Stimulated activated CD4-positive, alpha-beta T cell treated with anti-CD3 and anti-CD28 coated beads, Interleukin-12 subunit alpha, Interleukin-12 subunit beta, amount 100 ng/mL, for 24 hours (primary cell): ENCODE measurements at places on chromosomes 11 and 22.

DNA sequence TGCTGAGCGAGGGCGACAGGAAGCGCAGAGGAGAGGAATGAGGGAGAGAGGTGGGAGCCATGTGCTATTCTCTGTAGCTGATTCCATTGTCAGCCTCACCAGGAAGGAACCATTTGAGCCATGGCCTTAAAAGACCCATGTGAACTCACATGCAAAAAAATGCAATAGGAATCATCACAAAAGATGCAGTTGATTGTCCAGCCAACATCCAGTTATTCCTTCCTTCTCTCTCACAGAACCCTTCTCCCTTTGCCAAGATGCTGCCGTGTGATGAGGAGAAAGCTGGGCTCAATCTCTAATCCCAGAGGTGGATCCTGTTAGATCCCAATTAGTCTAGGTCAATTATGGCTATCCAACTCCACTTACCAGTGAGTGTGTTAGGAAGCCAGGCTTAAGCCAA lies 58.2 kb upstream of the RRAS2 start:
- DNase-seq, result no peak

GRCh38 chr11:10294290-10294953 lies 403 bp upstream of the SBF2 start:
- no peak for DNase-seq

- no peak for DNase-seq
These were observed 4.0 kb downstream of the NAP1L4 start for GRCh38 chr11:2987881-2988861.

- DNase-seq, result no peak
These were observed 3.4 kb downstream of the PLAAT3 start for GRCh38 chr11:63610604-63611394.

DNA sequence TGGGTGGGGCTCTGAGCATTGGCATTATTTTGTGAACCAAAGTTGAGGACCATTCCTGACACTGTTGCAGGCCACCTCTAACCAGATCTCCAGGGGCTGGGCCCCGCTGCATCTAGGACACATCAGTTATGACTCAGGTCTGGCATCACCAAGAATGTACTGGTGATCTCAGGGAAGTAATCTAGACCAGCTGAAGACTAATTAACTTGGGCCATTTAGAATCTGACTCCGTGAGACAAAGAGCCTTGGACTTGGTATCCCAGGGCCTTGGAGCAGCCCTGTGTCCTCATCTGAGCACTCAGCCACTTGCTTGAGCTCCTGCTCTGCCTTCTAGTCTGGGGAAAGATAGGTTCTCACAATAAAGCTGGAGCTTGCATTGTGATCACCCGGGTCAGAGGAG lies 200.6 kb downstream of the KIRREL3 start:
- DNase-seq, result no peak

DNA sequence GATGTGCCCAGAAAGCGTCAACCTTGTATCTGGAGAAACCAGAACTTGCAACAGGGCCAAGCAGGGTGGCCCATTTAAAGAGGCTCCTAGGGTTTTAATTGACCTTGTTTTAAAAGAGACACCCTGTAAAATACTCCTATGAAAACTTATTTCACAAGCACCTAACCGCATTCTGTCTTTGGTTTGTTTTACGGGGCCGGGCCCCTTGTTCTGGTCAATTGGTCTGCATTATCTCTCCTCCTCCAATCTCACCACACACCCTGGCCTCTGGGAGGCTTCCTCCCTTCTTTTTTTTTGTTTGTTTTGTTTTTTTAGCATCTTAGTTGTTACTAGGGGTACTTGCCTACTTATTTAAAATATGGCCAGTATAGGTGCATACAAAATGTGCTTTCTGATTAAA lies 4.7 kb downstream of the EHF start:
- no peak for DNase-seq

- no peak for DNase-seq
These were observed 9.7 kb upstream of the IL10RA start for GRCh38 chr11:117976445-117976844.

GRCh38 chr22:26838471-26838825 lies 181.1 kb downstream of the MIAT start:
- no peak for DNase-seq

GRCh38 chr11:63017306-63017974 lies 1.8 kb upstream of the SLC22A8 start:
- DNase-seq, result no peak

- DNase-seq, result no peak
These were observed 24.3 kb downstream of the GLYATL1 start for GRCh38 chr11:58963551-58964104.
